Adrenal gland (tissue), 19 donors: ENCODE measurements at places on chromosomes 12 and 14. TPM values are rescaled to one million over a fixed set of nuclear protein-coding genes. Genes with fewer than 3 reads are reported as not detected.

HRK gene
- 0.20 TPM for polyA plus RNA-seq

CLEC6A gene
- not detected for polyA plus RNA-seq

SLCO1A2 gene
- polyA plus RNA-seq, result not detected

TAS2R10 gene
- polyA plus RNA-seq, result 0.97 TPM

GRCh38 chr14:103149351-103150237 is 26.3 kb downstream of the TNFAIP2 start:
- no peak for DNase-seq
- no peaks in the 10 kb centered on the region for H3K27me3 ChIP-seq
- H3K36me3 ChIP-seq, result no peaks in the 10 kb centered on the region
- no peak overlapping the region for H3K27ac ChIP-seq
- H3K4me1 ChIP-seq, result no peaks in the 10 kb centered on the region
- no peak overlapping the region for H3K4me3 ChIP-seq

DNA sequence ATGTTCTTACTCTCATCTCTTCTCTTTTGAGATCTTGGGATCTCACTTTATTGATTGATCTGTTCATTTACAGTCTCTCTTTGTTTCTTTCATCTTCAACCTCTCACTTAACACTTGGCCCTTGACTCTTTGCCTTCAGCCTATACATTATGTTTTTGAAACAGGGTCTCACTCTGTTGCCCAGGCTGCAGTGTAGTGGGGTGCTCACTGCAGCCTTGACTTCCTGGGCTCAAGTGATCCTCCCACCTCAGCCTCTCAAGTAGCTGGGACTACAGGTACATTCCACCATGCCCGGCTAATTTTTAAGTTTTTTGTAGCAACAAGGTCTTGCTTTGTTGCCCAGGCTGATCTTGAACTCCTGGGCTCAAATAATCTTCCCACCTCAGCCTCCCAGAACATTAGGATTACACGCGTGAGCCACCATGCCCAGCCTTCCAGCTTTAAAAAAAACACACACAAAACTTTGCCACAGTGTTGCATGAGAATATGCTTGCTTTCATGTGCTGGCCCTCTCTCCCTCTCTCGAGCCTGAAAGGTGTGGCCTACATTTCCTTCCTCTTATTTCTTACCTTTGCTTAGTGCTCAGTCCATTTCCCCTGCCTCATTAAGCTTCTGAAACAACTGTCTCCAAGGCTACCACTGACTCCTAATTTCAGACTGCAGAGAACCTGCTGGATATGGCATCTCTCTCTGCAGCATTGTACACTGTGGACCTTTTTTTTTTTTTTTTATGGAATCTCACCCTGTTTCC is 9.9 kb downstream of the DIP2B start:
- H3K36me3 ChIP-seq, result no peaks in the 10 kb centered on the region
- no peak overlapping the region for H3K4me3 ChIP-seq
- no peak for DNase-seq
- H3K27ac ChIP-seq, result no peak overlapping the region

GRCh38 chr12:67871231-67871630 is 118.0 kb upstream of the IFNG-AS1 start:
- no peak overlapping the region for H3K4me3 ChIP-seq
- no peak overlapping the region for H3K27ac ChIP-seq
- no peak for DNase-seq

- H3K36me3 ChIP-seq, result no peaks in the 10 kb centered on the region
- DNase-seq, result peak; percentile 21
- peak overlapping the region; percentile 75 for H3K27ac ChIP-seq
- H3K4me3 ChIP-seq, result peak overlapping the region; percentile 82
Measured at GRCh38 chr12:133129368-133130037, 571 bp downstream of the ZNF891 start.
